ENCODE measurements at places on chromosomes 11 and 22.

DNA sequence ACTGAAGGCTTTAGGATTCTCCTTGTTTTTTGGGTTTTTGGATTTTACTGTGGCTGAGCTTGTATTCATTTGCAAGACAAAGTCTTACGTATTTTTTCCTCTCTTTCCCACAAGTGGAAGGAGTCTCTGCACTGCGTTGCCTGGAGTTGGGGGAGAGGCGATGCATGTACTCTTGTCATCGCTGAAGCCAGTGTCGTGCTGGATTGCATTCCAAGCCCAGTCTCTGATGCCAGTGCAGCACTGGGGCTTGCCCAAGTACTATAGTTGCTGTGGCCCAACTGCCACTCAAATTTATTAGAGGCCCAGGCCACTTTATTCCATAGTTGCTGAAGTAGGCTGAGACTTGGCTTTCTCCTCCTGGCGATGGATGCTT lies 230.2 kb downstream of the DYNC2H1 start:
- DNase-seq = no peak

- DNase-seq = no peak
Measured at GRCh38 chr22:46866591-46866990, 104.1 kb downstream of the TBC1D22A start.

GRCh38 chr22:34587357-34588356 lies 478.3 kb upstream of the ISX start:
- DNase-seq = no peak

- DNase-seq = no peak
Measured at GRCh38 chr11:113468726-113469345, 6.4 kb downstream of the DRD2 start.

DNA sequence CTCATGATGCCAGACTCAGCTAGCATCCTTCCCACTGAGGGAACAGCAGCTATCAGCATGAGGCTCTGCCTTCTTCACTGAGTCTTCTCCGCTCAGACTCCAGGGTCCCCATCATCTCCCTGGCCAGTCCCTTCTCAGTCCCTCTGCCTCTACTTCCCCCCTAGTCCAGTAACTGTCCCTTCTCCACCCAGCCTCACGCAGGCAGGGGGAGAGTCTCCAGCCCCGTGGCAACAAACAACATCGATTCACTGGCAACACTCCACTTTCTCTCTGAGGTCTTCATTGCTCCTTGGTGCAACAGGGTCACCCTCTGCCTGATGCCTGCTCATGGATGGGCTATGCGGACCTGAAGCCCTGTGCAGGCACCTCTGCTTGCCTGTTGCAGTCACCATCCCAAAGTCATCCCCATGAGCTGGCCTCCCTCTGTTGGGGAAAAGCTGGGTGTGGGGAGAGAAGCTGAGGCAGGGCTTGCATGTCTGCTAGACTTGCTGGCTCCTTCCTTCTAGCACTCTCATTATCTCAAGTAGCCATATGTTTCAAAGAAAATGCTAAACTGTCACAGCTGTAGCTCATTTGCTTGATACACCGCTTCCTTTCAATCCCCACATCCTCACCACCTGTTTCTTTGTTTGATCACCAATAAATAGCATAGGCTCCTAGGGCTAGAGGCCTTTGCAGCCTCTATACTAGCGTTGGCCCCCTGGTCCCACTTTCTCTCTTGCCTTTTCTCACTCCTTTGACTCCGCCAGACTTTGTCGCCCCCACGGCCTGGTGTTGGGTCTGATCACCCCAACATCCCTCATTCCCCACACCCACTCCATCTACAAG lies 4.3 kb upstream of the BCR start:
- no peak for DNase-seq

GRCh38 chr11:84372381-84372950 lies 1086.3 kb upstream of the CCDC90B start:
- no peak for DNase-seq

- peak; percentile 36 for DNase-seq
Measured at GRCh38 chr11:108697872-108698473, 33.1 kb downstream of the DDX10 start.

DNA sequence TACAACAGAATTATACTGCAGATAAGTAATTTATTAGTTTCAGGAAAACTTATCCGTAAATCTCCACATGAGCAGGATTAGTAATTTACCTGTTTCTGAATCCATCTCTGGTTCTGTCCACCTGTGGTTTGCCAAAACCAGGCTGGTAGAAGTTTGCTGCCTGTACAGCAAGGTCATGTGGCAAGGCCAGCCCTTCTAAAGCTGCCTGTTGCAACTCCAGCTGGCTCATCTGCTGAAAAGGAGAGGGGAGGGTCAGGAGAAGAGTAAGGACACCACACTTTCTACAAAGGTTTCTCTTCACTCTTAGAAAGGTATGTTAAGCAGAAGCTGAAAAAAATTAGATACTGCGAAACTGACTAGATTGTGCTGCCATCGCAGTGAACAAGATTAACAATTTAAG lies 42.3 kb downstream of the EIF4ENIF1 start:
- DNase-seq = no peak

- DNase-seq = no peak
Measured at GRCh38 chr11:98561252-98561651, 459.5 kb upstream of the CNTN5 start.

DNA sequence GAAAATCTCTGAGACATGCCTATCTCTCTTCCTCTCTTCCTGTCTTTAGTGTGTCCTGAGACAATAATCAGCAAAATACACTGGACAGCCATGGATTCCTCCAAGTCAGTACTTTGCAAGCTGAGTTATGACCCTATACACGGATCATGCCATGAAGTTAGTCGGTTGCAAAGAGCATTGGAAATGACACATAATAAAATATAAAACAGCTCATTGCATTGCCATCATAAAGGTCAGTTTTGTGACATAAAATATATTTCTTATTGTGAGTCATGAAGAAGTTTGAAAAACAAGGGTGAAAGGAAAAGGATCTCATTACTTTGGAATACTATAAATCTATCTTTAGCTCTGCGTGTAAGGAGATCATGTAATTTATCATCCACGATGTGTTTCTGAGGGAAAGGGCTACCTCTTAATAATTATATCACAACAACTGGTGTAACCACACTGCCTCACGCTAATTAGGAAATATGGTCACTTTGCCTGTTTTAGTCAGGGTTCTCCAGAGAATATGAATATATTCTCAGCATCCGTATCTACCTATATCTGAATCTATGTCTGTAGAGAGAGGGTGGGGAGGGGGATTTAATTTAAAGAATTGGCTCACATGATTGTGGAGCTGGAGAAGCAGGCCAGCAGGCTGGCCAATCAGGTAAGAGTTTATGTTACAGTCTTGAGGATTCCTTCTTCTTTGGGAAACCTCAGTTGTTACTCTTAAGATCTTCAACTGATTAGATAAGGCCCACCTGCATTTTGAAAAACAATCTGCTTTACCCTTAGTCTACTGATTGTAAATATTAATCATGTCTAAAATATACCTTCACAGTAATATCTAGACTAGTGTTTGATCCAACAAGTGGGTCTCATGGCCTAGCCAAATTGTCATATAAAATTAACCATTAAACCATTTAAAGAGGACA lies 198.8 kb downstream of the FAT3 start:
- DNase-seq = no peak

GRCh38 chr11:123479048-123479837 lies 49.2 kb downstream of the GRAMD1B start:
- DNase-seq = peak; percentile 54

DNA sequence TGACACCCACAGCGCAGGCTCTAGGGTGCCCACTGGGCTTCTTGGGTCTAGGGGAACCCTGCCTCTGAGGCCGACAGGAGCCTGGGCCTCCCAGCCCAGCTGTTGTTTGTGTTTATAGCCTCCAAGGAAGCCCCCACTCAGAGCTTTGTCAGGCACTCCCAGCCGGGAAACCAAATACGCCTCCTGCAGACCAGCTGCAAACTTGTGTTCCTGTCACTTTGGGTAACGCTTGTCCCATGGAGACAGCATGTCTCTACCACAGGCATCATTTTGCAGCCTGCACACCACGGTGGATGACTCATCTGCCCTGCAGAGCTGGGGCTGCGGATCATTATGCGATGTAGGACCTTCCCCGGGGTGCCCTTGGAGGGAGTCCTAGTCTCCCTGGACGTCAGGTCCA lies 40.6 kb upstream of the CRYBB3 start:
- DNase-seq = no peak

DNA sequence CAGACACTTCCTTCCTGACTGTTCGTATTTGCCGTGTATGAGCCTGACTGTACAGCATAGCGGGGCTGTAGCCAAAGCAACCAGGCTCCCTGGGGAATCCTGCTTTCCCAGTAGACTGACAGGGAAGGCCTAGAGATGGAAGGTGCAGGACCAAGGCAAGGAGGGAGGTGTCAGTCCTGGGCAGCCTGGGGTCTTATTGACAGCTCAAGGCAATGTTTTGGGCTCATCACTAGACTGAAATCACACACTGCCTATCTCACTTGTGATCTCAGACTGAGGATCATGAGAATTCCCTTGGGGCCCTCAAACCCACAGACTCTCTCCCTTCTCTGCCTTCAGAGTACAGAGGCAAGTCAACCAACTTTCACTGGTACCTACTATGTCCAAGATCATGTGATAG lies 346.8 kb upstream of the NARS2 start:
- DNase-seq = no peak

GRCh38 chr11:57427727-57428082 lies 784 bp upstream of the SLC43A3 start:
- no peak for DNase-seq

DNA sequence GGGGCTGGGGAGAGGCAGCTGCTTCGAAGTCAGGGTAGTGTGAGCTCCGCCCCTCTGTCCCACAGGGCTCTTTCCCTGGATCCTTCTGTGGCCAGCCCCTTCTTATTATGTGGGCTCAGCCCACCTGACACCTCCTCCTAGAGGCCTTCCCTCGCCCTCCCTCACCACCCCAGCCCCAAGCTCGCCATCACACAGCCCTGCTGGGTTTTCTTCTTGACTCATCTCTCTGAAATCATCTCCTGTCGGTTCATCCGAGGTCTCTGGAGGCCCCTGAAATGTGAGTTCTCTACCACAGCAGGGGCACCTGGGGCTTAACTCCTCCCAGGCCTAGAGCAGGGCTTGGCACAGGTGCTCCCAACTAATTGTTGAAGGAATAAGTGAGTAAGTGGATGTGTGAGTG lies 65.2 kb downstream of the CACNA1I start:
- no peak for DNase-seq

GRCh38 chr11:45209000-45209879 lies 62.8 kb downstream of the PRDM11 start:
- DNase-seq = no peak

GRCh38 chr11:24636291-24636629 lies 139.4 kb downstream of the LUZP2 start:
- DNase-seq = no peak

GRCh38 chr11:46692450-46692849 lies 8.0 kb downstream of the ARHGAP1 start:
- DNase-seq = no peak

- DNase-seq = no peak
Measured at GRCh38 chr11:85955531-85955930, 100.3 kb downstream of the CCDC83 start.

- no peak for DNase-seq
Measured at GRCh38 chr11:129013737-129014475, 71.2 kb upstream of the TP53AIP1 start.

- no peak for DNase-seq
Measured at GRCh38 chr22:31631436-31631835, 30.6 kb downstream of the PISD start.

- DNase-seq = no peak
Measured at GRCh38 chr22:25514436-25515180, 49.9 kb upstream of the GRK3 start.

- no peak for DNase-seq
Measured at GRCh38 chr11:60935676-60936442, 11.6 kb downstream of the TMEM132A start.

DNA sequence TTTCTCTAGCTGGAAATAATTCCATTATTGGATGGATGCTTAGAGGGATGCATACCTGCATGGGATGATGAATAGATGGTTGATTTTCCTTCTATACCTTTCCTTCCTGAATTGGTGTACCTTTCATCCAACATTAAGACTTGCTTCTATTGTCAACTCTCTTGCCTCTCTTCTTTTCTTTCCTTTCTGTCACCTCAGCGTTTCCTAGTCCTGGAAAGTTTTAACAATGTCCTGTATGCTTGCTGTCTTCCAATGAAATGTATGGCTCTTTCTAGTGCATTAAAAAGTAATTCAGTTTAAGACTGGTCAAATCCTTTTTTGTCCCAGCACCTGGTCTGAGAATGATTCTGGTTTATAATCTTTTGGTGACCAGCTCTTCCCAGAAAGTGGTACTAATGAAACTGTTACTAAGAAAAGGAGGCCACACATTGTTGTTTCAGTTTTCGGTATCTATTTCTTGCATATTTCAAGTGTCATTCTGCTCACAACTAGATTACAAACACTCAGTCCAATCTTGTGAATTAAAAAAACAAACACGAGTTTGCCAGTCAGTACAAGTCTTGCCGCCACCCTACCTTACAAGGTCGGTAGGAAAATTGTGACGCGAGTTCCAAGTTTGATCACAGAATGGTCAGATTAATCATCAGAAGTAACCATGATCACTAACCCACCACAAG lies 8.0 kb downstream of the POU2AF1 start:
- peak; percentile 75 for DNase-seq

- DNase-seq = no peak
Measured at GRCh38 chr22:38494498-38494897, 11.6 kb downstream of the DDX17 start.

GRCh38 chr11:126157326-126158030 lies 54.0 kb downstream of the RPUSD4 start:
- DNase-seq = no peak

GRCh38 chr11:47480762-47481161 lies 31.8 kb upstream of the RAPSN start:
- no peak for DNase-seq

DNA sequence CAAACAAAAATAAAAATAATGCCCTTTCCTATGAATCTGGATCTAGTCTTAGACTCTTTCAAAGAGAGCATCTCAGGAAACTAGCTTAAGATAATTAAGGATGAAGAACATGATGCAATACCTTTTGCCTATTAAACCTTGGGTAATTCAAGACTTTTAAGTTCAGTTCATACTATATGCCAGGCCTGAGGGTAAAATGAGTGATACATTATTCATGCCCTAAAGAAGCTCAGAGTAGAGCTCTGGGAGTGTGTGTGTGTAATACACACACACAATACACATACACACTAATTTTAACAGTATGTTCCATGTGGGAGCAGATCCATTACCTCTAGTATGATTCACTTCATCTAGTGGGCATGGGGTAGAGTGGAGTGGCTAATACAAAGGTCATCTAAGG lies 651.4 kb upstream of the CHORDC1 start:
- DNase-seq = no peak

DNA sequence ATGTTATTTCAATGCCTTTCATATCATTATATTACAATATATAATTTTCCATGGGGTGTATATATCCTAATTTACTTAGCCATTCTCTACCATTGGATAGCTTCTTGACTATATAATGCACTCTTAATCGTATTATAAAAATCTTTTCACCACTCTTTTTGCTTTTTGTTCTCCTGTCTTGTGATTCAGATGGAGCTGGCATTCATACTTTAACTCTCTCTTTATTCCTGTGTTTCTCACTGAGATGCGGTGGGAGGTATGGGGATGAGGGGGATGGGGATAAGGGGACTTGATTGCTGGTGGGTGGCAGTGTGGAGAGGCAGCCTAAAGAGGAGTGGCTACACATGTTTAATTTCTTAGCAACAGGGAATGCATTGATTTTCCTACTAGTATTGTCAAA lies 105.9 kb downstream of the NELL1 start:
- no peak for DNase-seq

- no peak for DNase-seq
Measured at GRCh38 chr22:17910561-17911311, 113.6 kb downstream of the MICAL3 start.

Measured in GM06990 (cell line).